ENCODE measurements at places on chromosomes 5 and 9. TPM values are rescaled to one million over a fixed set of nuclear protein-coding genes. Genes with fewer than 3 reads are reported as not detected.

Gene CTXN3
- not detected for total RNA-seq

Gene COL23A1
- 0.66 TPM for total RNA-seq

DNA sequence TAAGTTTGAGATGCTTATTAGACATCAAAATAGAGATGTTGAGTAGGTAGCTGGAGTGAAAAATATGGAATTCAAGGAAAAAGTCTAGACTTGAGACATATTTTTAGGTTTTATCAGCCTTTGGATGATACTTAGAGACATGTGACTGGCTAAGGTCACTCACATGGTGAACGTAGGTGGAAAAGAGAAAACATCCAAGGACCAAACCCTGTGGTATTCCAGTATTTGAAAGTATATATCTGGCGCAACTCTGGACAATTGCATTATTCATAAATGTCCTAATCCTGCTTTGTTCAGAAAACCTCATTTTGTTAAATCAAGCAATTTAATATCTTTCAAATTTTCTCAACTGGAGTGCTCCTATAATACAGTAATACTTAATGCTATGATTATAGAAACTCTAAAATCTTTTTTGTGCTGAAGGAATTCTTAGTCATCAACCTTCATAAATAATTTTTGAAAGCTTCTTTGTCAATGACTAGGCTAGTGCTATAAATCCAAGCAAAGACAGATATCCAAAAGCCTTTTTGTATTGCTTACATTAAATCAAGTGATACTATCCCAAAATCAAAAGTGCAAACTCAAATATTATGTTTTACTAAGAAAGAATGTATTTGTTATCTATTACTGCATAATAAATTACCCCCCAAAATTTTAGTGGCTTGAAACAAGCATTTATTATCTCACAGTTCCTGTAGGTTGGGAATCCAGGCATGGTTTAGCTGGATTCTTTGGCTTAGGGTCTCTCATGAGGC lies 452.0 kb downstream of the ENC1 start:
- no peak overlapping the region for H3K4me3 ChIP-seq
- no peaks in the 10 kb centered on the region for H3K36me3 ChIP-seq
- no peak for DNase-seq
- H3K27me3 ChIP-seq = no peaks in the 10 kb centered on the region
- no peak overlapping the region for H3K27ac ChIP-seq

DNA sequence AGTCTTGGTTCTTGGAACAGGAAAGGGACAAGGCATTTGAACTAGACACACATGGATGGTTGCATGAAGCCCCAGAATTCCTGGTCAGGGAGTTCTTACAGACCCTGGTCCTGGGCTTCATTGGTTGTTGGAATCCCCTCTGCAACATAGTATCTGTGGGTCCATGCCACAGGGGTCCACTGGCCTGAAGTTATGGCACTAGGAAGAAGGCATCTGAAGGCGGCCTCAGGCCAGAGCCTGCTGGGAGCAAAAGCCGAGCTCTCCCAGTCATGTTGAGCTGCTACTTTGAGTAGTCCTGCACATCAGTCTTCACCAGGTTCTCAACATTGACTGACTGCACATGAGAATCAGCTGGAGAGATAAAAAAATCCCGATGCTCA lies 71.1 kb upstream of the PITX1 start:
- no peak overlapping the region for H3K27ac ChIP-seq
- no peak overlapping the region for H3K4me3 ChIP-seq
- H3K27me3 ChIP-seq = no peaks in the 10 kb centered on the region
- peaks cover 5% of the 10 kb centered on the region for H3K4me1 ChIP-seq
- DNase-seq = no peak

Gene GABRA1
- not detected for total RNA-seq

DNA sequence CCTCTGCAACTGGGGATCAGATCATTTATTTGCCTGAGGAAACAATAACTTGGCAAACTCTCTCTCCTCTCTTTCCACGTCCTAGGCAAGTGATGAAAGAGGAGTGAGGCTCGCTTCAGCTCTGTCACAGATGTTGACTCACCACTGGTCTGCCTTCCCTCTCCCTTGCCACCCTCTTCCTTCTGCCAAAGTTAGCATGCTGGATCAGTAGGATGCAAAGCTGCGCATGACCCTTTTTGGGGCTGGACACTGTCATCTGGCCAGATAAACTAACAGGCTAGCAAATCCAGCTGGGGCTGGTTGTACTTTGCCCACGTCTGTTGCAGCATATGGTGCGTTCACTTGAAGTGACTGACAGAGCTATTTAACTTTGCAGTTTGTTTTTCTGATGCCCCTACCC lies 36.2 kb upstream of the SMARCA2 start:
- H3K27me3 ChIP-seq = no peaks in the 10 kb centered on the region
- no peaks in the 10 kb centered on the region for H3K4me1 ChIP-seq
- DNase-seq = peak; percentile 49
- H3K4me3 ChIP-seq = no peak overlapping the region

DNA sequence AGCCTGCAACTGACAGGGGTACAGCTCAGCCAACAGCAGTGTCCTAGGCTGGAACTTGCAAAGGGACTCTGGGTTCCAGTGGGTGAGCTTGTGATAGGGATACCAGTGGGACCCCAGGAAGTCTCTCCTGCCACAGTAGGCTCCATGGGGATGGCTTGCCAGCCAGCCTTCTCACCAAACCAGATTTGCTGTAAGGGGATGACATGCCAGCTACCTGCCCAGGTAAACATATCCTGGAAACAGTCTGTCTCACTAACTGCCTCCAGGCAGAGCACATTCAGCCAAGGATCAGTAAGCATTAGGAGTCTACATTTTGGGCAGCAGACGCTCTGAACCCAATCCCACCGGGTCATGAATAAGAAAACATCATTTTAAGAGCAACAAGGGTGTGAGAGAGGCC lies 49.9 kb downstream of the SIL1 start:
- H3K27ac ChIP-seq = no peak overlapping the region
- peaks cover 36% of the 10 kb centered on the region for H3K4me1 ChIP-seq
- no peaks in the 10 kb centered on the region for H3K36me3 ChIP-seq
- no peak for DNase-seq
- H3K4me3 ChIP-seq = no peak overlapping the region

GRCh38 chr9:137411260-137411644 lies 11.7 kb downstream of the EXD3 start:
- peak overlapping the region; percentile 38 for H3K4me3 ChIP-seq
- no peaks in the 10 kb centered on the region for H3K36me3 ChIP-seq
- H3K4me1 ChIP-seq = peaks cover 34% of the 10 kb centered on the region
- peak; percentile 15 for DNase-seq
- H3K27me3 ChIP-seq = peaks cover 5% of the 10 kb centered on the region

DNA sequence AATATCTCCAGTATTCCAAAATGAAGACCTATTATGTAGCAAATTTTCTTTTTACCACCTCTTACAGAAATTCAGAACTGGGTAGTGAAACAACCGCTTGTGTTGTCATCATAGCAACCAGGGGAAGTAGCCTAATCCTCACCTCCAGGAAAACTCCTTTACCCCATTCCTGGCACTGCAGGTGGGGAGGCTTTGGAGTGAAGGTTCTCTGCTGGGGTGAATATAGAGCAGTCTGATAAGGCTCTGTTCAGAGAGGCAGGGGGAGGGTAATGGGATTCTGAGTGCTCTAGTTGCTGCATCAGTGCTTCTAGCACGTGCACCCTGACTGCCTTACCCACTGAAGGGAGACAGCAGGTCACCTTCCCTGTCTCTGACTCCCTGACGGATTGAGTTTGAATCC lies 116.2 kb downstream of the MAN2A1 start:
- no peak overlapping the region for H3K27ac ChIP-seq
- H3K4me1 ChIP-seq = no peaks in the 10 kb centered on the region
- DNase-seq = peak; percentile 17
- H3K36me3 ChIP-seq = peaks cover 13% of the 10 kb centered on the region
- H3K27me3 ChIP-seq = no peaks in the 10 kb centered on the region

All from psoas muscle (tissue), 8 donors.